ENCODE measurements at places on chromosomes 12 and 14.

DNA sequence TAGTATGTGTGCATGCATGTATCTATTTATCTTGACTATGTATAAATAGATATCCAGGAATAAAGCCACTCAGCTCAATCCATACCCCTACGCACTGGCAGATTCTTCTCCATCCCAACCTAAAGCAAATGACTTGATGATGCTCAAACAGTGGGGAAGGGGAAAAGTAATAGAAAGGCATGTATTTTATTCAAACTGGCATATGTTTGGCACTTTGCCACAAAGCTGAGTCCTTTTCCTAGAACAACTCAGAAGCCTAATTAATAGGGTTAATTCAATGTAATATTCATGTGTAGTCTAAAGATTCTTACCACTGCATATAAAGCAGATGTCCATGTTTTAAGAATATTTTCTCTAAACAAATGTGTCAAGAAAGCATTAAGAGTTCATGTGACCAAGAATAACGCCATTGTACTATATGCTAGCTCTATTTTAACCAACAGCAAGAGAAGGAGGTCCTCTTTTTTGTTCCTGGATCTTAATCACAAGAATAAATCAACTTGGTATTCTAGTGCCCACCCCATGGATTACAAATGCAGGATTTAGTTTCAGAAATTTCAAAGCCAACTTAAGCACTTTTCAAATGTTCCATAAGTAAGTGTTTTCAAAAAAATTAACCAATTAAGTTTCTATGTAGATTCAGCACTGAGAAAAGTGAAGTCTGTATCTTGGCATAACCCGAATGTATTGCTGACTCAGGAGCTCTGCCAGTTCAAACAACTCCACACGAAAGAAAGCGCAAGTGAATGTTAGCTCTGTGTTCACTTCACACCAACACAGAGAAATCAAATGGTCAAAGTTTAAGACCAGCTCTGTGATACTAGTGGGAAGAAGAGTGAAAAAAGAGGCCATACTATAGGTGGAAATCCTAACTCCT lies 233.6 kb downstream of the MED13L start:
- no peak for DNase-seq

DNA sequence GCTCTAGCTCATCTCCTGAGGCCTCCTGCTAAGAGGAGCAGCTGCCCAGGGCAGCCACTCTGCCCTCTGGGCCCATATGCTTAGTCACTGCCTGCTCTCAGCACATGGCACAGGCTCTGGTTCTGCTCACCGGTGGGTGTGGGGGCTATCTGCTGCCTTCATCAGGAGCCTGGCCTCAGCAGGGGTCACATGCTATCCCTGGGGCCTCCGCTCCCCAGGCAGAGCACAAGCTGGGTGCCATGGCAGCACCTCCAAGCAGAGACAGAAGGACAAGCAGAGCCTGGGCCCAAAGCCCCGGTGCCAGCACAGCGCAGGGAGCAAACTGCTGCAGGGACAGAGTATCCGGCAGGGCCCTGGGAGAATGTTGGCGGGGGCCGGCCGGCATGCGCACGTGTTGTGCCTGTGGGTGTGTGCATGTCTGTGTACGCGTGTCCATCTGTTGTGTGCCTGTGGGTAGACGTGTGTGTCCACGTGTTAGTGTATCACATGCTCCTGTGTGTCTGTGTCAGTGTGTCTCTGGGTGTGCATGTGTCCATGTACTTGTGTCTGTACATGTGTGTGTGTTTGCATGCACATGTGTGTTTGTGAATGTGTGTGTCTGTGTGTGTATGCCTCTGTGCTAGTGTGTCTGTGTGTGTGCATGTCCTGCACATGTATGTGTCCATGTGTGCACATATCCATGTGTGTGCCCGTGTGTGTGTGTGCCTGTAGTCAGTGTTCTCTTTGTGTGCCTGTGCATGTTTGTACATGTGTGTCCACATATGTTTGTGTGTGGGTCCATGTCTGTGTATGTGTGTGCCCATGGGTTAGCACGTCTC lies 326.9 kb downstream of the TMEM121 start:
- DNase-seq = no peak

DNA sequence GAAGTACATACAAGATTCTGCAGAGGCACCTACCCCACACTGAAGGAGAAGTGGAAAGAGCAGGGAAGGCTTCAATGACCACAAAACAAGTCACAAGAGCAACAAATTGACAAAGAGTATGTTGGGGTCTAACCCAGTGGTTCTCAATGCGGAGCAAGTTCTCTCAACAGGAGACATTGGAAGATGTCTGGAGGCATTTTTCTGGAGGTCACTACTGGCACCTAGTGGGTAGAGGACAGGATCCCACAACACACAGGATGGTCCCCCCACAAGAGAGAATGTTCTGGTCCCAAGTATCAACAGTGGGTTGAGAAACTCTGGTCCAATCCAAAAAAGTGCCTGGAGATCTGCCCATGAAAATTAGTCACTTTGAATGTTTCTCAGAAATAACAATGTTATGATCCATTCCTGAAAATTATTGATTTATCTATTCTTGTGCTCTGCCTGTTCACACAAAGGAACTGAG lies 3.4 kb downstream of the SSH1 start:
- no peak for DNase-seq

- no peak for DNase-seq
These were observed 72.8 kb downstream of the PAPOLA start for GRCh38 chr14:96574633-96575632.

DNA sequence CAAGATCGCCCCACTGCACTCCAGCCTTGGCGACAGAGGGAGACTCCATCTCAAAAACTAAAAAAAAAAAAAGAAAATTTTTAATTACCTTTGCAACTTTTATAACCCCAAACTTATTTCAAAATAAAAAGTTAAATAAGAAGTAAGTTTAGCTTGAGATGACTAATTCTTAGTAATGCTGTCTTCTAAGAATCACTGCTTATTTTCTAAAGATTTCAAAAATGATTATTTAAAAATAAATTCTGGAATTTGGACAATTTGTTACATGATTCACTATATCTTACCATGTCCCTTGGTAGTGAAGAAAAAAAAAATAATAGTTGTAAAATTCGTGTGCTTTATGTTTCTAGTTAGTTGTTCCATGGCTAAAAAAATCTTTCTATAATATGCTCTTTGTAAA lies 11.6 kb upstream of the HECTD1 start:
- no peak for DNase-seq

DNA sequence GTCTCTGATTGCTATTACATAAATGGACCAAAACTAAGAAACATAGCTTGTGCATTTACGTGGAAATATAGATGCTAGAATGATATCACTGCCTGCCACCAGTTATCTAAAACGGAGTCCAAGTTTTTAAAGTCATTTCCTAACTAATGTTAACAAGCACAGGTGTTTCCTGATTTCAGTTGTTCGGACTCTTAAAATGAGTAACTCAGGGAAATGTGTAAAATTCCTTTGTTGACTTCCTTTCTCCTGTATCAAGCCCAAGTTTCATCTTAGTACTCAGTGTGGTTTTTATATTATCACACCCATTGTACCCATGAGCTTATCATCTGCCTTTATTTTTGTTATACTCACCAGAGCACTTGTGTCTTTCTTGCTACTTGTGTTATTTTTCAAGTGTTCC lies 13.2 kb upstream of the PRKCH start:
- no peak for DNase-seq

DNA sequence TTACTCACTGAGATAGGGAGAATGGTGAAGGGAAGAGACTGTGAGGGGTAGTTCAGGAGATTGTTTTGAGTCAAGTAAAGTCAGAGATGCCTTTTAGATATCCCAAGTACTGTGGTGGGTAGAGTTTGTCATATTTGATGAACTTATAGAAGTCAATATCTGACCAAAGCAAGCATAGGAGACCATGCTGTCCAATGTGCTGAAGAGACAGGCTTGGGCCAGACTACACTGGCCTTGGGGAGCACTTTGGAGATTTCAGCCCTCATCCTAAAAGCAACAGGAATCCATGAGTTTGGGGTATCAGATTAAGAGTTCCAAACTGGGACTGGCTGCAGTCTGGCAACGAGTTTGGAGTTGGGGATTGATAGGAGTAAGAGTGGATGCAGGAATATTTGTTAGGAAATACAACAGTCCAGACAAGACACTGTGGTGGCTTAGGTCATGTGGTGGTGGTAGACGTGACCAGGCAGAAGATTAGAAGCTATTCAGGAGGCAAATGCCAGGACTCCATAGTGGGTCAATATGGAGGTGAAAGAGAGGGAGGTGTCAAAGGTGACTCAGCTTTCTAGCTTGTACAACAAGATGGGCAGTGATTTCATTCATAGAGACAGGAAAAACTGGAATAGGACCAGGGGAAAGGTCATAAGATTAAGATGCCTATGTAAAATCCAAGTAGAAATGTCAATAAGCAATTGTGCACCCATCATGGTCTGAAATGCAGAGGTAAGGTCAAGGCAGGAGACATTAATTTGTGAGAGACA lies 81.9 kb downstream of the FAR2 start:
- no peak for DNase-seq

GRCh38 chr12:96220902-96221301 lies 26.7 kb downstream of the ELK3 start:
- DNase-seq = no peak

- no peak for DNase-seq
These were observed 277.5 kb downstream of the ALG10 start for GRCh38 chr12:34299802-34300193.

DNA sequence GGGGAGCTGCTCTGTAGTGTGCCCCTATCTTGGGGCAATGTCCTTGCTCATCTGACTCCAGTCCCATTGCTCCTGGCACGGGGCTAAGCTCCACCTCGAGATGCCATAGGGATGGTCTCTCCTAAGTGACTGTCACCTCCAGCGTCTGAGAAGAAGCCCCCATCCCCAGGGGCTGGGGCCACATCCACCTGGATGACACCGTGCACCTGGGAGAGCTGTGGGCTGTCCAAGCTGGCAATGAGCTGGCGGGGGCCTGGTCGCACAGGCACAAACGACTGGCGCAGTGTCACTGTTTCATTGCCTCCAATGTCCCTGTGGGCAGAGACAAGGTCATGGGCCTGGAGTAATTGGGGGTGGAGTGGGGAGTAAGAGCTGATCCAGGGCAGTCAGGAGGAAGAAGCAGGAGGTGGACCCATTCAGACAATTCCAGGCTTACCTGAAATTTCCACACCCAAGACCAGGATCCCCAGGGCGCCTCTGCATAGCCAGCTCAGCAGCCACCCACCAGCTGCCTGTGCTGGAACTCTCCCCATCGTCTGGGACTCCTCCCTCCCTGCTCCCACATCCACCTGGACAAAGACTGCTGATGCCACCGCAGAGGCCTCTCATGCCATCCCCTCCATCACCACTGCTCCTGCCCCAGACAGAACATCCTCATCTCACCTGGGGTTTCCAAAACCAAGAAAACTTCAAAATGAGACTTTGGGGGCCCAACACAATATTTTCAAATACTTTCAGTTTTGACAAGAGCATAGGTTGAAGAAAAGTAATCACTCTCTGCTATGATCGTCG lies 7.0 kb upstream of the TINF2 start:
- no peak for DNase-seq

DNA sequence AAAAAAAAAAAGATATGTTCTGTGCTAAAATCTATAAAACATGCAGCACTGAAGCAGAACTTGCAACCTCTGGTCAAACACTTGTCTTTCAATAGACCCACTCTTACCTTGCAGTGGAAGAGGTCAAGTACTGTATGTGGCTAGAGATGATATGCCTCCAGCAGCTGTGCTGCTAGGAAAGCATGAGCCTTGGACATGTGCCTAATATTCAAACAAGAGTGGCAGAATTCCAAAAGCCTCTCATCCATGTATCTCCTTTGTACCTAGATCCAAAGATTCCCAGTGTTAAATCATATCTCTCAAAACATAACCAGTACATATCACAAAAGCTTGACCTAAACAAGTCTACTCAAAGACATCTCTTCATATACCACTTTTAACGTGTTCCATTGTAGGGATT lies 105.0 kb upstream of the CPNE8 start:
- DNase-seq = no peak

GRCh38 chr12:49972129-49972528 lies 618 bp upstream of the AQP6 start:
- no peak for DNase-seq

DNA sequence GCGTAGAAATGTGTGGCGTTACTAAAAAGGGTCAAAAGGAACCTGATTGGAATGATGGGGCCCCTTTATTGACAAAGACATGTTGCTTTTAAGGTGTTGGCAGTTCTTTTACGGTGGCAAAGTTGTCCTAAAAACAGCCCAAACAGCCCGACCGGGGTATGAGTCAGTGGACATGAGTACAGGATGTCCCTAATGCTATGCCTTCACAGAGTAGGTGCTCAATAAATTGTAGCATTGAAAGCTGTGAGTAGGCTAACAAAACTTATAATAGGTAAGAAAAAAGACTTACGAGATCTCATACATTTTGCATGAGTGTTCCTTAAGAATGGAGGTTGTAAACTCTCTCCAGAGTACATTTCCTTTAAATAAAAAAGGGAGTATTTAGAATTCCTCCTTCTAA lies 2.6 kb downstream of the ELK3 start:
- no peak for DNase-seq

- DNase-seq = no peak
These were observed 28.3 kb upstream of the PPP2R5C start for GRCh38 chr14:101733211-101733610.

- DNase-seq = no peak
These were observed 63.6 kb upstream of the PWP1 start for GRCh38 chr12:107622001-107622400.

DNA sequence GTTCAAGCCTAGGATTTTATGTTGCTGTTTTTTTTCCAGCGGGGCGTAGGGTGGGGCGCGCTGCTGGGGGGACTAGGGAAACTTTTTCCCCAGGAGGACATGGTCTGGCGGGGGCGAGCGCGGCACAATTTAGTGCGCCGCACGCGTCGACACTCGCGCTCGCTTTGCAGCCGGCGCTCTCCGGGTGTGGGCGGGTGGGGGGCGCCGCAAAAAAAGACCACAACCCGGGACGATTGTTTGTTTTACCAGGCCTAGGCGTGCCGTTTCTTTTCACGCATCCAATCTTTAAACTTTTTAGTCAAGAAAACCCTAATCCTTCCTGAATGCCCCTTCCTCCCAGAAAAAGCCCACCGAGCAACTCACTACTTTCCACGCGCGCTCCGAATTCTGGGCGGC lies 865 bp upstream of the ZFP36L1 start:
- no peak for DNase-seq

Measured in stimulated activated CD8-positive, alpha-beta memory T cell treated with anti-CD3 and anti-CD28 coated beads, Interleukin-2, amount 100 ng/mL, for 1 hour (primary cell).